Activated naive CD4-positive, alpha-beta T cell treated with anti-CD3 and anti-CD28 coated beads for 36 hours (primary cell): ENCODE measurements at places on chromosomes 7 and 10.

DNA sequence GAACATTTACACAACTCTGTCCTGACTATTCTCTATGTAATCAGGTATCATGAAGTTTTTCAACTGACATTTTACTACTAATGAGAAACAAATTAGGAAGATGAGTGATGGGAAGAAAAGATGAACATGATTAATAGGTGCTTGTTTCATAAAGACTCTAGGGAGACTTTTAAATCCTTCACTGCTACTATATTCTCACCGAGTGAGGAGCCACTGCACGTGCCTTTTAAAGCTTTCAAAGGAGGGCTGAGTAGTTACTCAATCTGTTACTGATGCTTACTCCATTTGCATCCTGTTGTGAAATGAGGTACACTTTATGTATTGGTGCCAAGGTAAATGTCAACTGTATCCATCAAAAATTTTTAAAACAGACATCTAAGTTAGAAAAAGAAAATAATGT, 1.3 kb upstream of the COMMD3 start:
- no peak for DNase-seq

DNA sequence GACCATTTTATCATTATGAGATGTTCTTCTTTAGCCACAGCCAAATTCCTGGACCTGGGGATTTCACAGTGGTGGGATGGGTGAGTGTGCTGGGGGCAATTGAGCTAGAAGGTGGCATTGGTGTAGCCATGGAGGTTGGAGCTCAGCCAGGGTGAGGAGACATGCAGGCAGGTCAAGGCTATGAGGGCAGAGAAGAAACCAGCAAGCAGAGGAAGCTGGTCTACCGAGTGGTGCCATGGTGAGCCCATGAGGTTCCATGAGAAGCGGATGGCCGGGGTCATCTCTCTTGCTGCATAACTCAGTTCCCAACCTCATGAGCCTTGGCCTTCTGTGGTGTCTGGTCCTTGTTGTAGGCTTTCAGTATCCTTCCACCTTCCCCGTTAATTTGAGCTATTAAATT, 91.4 kb downstream of the CARD11 start:
- DNase-seq = peak; percentile 3

DNA sequence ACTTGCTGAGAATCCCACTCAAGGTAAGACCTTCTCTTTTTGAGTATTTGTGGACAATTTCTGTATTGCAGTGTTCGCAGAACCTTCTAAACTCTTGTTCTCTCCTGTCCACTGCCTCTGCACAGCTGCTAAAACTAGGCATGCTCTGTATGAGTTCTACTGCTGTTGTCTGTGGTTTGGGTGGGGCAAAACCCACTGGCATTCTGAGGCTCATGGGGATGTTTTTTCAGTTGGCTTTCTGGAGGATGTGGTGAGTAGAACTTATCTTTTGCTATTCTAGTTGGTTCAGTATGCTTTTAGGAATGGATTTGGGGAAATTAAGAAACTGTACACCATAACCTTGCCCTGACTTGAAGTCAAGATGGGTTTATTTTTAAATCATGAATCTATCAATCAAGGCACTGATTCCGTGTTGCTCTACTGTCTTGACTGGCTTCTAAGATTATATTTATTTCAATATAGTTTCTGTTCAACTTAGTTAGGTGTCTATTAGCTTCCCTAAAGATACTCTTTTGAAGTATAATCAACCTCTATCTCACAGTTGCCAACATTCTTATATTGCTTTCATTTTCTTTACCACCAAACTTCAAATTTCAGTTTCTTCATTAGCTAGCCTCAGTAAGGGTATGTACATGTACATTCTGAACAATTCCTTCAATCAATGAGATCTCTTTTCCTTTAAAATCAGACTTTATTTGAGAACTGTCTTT, 25.0 kb upstream of the C1GALT1 start:
- peak; percentile 67 for DNase-seq

- DNase-seq = no peak
Measured at GRCh38 chr10:101310529-101311184, 43.3 kb upstream of the BTRC start.

DNA sequence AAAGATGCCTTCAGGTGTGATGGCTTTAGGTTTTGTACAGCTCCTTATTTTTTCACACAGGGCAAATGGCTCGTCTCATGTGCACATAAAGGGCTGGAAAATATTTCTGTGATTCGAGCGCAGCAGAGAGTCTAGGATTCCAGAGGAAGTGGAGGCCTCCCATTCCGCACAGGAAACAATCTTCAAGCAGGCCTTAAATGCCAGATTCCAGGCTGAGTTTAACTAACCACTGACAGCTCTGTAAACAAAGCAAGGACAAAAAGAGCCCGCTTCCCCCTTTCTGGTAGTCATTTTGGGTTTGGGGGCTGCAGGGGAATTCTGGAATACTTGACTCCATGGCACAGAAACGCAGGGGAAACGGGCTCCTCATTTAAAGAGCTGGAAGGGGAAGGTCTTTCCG, 87.2 kb downstream of the CALD1 start:
- DNase-seq = no peak

- peak; percentile 70 for DNase-seq
Measured at GRCh38 chr10:13536674-13537366, 8.0 kb upstream of the BEND7 start.

DNA sequence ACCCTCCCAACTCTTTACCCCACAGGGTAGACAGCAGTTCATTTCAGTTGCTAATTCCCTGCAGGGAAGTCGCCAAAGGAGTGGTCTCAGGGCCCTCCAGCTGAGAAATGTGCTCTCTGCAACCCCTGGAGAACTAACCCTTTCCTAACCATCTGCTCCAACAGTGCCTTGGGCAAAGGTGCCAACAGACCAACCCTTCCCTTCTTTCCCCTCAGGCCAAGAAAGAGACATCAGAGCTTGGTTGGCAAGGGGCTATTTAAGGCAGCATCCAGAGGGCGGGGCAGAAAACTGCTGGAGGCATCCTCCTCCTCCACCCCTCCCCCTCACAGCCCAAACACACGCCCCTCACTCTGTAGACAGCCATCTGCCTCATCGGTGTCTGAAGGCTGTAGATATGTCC, 1.7 kb downstream of the SORBS1 start:
- no peak for DNase-seq

DNA sequence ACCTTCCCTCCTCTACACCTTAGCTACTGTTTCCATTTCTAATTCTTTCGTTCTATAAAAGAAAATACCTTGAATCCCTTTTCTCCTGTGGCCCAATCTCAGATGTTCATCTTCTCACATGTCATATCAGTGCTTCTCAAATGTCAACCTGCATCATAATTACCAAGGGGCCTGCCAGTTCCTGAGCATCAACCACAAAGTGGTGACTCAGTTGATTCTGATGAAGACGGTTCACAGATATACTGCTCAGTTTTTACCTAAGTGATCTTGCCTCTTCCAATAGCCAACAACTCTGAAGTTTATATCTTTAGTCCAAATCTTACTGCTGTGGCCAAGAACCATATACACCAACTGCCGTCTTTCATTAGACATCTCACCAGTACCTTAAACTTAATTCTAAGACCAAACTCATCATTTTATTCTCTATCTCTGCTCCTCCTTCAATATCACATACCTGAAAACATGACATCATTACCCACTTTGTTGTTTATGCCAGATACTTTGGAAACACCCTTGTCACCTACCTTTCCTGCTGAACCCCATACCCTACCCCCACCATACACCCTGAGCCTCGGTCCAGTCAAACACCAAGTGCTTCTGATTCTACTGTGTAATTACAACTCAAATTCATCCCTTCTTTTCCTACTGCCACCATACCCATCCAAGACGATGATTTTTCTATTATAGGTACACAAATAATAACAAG, 115.5 kb downstream of the LMBR1 start:
- DNase-seq = peak; percentile 59

- DNase-seq = no peak
Measured at GRCh38 chr10:68684413-68684812, 36.6 kb upstream of the CCAR1 start.
